H9 (cell line): ENCODE measurements at places on chromosomes 2 and 18. TPM values are rescaled to one million over a fixed set of nuclear protein-coding genes. Genes with fewer than 3 reads are reported as not detected.

- H3K4me3 ChIP-seq, result no peak overlapping the region
- H3K27ac ChIP-seq, result no peak overlapping the region
- no peaks in the 10 kb centered on the region for H3K27me3 ChIP-seq
- DNase-seq, result no peak
- H3K36me3 ChIP-seq, result peaks cover 13% of the 10 kb centered on the region
Observed at GRCh38 chr2:43060390-43061016, 165.9 kb downstream of the ZFP36L2 start.

DNA sequence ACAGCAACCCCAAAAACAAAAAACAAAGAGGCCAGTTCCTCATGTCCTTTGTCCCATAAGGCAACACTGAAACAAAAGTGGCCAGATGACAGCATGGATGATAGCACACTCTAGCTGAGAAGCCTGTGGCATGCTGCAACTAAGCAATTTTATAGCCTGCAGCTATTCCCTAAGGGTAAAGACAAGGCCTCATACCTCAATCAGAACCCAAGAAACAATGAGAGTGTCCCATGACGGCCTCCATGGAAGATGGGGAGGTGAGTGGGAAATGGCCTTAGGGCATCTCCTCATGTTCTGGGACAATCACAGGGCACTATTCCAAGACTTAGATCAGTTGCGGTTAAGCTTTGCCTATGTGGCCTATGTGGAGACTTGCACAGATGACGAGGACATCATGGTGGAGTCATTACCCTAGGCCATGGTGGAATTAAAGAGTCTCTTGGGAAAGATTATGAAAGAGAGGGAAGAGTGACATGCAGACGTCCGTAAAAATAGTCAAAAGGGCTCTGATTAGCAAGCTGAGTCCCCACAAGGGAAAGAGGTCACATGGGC lies 103.1 kb downstream of the INO80D start:
- no peaks in the 10 kb centered on the region for H3K27me3 ChIP-seq
- no peak overlapping the region for H3K4me3 ChIP-seq
- H3K4me1 ChIP-seq, result no peaks in the 10 kb centered on the region
- no peaks in the 10 kb centered on the region; the same call in 2 of the 3 replicates for H3K36me3 ChIP-seq
- DNase-seq, result no peak
- H3K27ac ChIP-seq, result no peak overlapping the region

Gene PDE1A
- total RNA-seq, result 0.11 TPM in 1 of 2 replicates, not detected in the other

DNA sequence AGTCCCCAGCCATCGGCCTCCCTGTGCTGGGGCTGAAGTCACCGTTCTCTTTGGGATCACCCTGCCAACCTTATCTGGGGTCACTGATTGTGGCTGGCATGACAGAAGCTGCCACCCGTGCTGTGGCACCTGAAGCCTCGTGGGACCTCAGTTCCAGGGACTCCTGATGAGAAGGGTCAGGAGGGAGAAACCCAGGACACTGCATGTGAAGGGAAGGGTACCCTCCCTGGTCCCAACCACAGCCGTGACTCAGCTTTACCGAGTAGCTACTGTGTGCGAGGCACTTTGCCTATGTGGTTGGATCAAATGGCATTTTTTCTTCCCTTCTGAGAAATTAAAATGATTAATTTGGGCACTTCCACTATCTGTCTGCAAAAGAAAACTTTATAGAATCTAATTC lies 64.4 kb downstream of the SP110 start:
- H3K4me3 ChIP-seq, result no peak overlapping the region
- H3K27me3 ChIP-seq, result no peaks in the 10 kb centered on the region
- H3K4me1 ChIP-seq, result 0 out of 2 replicates have a peak, but pooled peaks cover 2% of the 10 kb centered on the region
- DNase-seq, result no peak

DNA sequence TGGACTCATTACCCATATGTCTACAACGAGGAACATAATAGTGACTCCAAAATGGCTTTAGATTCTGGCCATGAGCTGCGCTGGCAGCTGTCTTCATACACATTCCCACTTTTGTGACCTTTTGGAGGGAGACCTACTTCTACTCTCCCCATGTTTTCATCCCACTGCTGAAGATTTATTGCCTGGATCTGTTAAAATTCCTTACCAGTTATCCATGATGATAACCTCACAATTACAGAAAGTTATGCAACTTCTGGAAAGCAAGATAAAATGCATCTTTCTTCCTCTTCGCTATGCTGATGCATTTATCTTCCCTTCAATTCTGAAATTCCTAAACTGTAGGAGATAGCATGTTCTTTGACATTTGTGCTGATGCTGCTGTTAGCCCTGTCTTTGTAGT lies 855.3 kb downstream of the SLC4A3 start:
- no peaks in the 10 kb centered on the region for H3K4me1 ChIP-seq
- H3K36me3 ChIP-seq, result no peaks in the 10 kb centered on the region; the same call in 2 of the 3 replicates
- no peak for DNase-seq
- H3K27ac ChIP-seq, result no peak overlapping the region
- H3K4me3 ChIP-seq, result no peak overlapping the region

DNA sequence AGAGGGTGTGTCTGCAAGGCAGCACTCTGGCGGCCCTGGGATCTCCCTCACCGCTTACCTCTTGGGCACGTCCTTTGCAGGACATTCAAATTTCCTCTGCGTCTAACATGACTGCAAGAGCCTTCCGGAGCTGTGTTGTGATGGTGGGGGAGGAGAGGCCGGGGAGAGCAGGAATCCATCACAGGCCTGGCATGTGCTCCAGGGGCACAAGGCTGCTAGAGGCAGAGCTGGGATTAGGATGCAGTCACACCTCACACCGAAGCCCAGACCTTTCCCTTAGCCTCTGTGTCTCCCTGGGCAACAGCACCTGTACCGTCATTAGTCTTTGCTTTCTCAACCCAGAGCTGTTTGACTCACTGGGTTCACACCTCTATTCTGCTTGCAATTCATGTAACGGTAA lies 111.3 kb downstream of the CMPK2 start:
- H3K4me1 ChIP-seq, result 0 out of 2 replicates have a peak, but pooled peaks cover 4% of the 10 kb centered on the region
- DNase-seq, result no peak
- no peak overlapping the region for H3K27ac ChIP-seq
- no peaks in the 10 kb centered on the region for H3K36me3 ChIP-seq
- no peak overlapping the region for H3K4me3 ChIP-seq

DNA sequence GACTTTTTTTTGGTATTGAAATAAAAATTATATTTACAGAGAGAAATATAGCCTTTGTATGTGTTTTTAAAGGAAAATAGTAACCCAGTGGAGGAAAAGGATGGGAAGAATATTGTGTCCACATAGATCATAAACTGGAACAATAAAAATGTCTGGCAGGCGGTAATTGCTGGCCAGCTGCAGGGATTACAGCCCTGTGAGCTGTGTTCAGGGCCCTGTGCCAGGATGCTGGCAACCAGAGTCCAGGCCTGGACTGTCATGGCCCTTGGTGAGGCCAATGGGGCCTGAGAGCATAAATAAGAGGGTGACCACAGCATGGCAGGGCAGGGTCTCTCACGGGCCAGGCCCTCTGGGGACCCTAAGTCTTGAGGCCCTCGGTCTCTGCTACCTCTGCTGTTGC lies 171.2 kb downstream of the ACOXL start:
- no peaks in the 10 kb centered on the region for H3K27me3 ChIP-seq
- peaks cover 7% of the 10 kb centered on the region; the same call in 1 of the 2 replicates for H3K4me1 ChIP-seq
- no peak for DNase-seq

DNA sequence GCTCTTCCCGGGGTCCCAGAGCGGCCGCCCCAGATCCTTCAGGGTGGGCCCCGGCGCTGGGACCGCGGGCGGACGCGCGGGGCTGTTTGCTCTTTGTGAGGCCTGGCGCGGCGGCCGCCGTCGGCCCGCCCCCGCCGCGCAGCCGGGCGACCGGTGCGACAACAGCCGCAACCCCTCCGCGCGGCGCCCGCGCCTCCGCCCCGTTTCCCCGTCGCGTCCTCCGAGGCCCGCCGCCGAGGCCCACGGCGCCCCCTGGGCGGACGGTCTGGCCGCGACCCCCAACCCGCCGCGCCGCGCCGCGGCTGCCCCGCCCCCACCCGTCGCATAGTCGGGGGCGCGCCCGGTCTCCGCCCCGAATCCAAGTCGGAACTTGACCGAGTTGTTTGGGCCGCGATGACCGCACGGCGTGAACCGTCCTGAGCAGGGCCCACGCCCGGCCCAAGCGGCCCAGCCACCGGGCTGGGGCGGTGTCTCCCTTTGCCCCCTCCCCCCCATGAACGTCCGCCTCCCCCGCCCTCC lies 448 bp downstream of the YPEL5 start:
- H3K36me3 ChIP-seq, result no peaks in the 10 kb centered on the region
- DNase-seq, result no peak
- H3K4me1 ChIP-seq, result peaks cover 3% of the 10 kb centered on the region; the same call in 1 of the 2 replicates
- peak overlapping the region; percentile 66 for H3K4me3 ChIP-seq
- H3K27ac ChIP-seq, result no peak overlapping the region

- no peak overlapping the region for H3K27ac ChIP-seq
- no peak overlapping the region for H3K4me3 ChIP-seq
- no peak for DNase-seq
- H3K4me1 ChIP-seq, result no peaks in the 10 kb centered on the region
Observed at GRCh38 chr2:37842732-37843440, 82.2 kb upstream of the RMDN2 start.

DNA sequence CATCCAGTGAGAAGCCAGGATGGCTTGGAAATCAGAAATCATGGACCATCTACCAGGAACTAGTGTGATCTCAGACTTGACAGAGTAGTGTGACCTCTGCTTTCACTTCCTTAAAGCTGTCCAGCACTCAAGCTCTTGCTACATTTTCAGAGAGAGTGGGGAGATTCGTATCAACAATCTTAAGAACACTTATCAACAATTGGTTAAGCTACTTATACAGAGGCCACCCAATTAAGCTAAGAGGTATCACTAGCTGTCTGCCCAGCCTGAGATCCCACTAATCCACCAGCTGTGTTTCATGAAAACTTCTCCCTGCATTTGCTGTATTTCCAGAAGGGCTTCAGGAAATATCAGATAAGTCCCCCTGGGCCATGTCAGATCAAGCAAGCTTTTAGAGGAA lies 4.2 kb downstream of the RPRM start:
- no peaks in the 10 kb centered on the region for H3K36me3 ChIP-seq
- peaks cover 2% of the 10 kb centered on the region; the same call in 1 of the 2 replicates for H3K4me1 ChIP-seq
- H3K27ac ChIP-seq, result no peak overlapping the region
- H3K4me3 ChIP-seq, result no peak overlapping the region

DNA sequence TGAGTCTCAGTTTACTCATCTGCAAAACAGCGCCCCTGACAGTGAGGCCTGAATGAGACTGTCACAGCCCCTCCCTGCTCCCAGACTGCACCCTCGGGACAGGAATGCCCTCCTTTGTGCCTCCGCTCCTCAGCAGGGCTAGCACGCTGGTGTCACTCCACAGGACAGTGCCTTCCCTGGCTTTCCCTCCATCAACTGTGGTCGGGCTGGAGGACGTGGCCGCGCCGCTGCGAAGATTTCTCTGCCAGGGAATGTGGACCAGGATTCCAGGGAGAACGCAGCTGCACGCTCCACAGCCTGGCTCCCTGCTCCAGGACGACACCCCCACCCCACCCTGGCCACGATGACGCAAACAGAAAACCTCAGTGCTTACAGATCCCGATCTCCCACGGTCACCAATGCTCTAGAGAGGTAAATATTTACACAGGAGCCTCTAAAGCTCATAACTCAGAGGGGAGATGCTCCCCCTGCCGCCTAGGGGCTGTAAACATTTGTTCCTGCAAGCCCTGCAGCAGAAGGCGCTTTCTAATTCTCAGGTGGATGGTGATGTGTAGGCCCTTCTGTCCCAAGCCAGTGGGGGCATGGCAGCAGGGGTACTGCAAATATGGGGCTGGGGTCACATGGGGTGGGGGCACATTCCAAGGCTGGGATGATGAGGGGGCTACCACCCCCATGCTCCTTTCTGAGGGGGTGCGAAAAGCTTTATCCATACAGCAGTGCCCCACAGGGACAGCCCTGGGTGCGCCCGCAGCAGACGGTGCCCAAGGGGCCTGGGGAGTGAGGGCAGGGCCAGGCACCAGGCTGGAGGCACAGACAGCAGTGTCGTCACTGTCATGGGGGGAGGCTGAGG lies 12.4 kb downstream of the HS6ST1 start:
- no peaks in the 10 kb centered on the region for H3K27me3 ChIP-seq
- H3K36me3 ChIP-seq, result peaks cover 5% of the 10 kb centered on the region; the same call in 2 of the 3 replicates
- no peak overlapping the region for H3K4me3 ChIP-seq

DNA sequence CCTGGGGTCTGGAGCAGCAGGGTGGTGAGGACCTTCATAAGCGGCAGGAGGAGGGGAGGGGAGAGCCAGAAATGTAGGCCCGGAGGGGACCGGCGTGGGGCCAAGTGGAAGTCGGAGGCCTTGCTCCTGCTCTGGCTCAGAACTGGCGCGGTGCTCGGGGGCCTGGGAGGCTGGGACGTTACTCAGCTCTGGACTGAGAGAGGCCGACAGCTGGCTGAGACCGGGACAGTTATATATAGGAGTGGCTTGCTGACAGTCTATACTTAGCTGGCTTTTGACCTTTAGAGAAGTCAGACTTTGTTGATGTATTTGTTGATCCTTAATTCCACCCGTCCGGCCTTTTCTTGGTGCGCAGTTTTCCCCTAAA lies 15.7 kb downstream of the IGFBP5 start:
- DNase-seq, result no peak
- H3K4me3 ChIP-seq, result no peak overlapping the region
- no peaks in the 10 kb centered on the region for H3K27me3 ChIP-seq

DNA sequence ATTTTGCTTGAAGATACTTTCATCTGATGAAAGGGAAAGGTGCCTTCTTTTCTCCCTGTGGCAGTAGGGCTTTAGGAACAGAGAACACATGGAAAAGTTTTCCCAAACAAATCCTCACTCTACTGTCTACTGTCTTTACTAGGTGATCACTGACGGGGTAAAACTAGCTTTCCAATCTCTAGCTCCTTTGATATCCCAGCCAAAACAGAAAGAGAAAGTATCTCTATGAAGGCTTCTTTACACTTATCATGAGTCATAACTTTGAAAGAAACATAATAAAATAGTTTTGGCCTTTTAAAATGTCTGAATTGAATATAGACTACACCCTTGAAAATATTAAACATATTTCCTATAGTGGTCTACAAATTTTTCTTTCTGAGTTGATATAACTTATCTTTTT lies 214.5 kb downstream of the DSEL start:
- no peak overlapping the region for H3K4me3 ChIP-seq
- peaks cover 17% of the 10 kb centered on the region for H3K36me3 ChIP-seq
- H3K4me1 ChIP-seq, result no peaks in the 10 kb centered on the region
- DNase-seq, result no peak

Gene SLC16A14
- 0.61 and 1.1 TPM in 2 replicates for total RNA-seq

Gene SLC9A4
- total RNA-seq, result not detected in 2 replicates

- H3K4me3 ChIP-seq, result no peak overlapping the region
- H3K36me3 ChIP-seq, result peaks cover 18% of the 10 kb centered on the region
- H3K27me3 ChIP-seq, result no peaks in the 10 kb centered on the region
- no peaks in the 10 kb centered on the region for H3K4me1 ChIP-seq
- DNase-seq, result no peak
Observed at GRCh38 chr2:238438856-238439849, 12.4 kb downstream of the ASB1 start.

Gene NFE2L2
- 40.6 and 42.5 TPM in 2 replicates for total RNA-seq
